Muscle of arm (tissue), 14 donors: ENCODE measurements at places on chromosomes 2 and 18. TPM values are rescaled to one million over a fixed set of nuclear protein-coding genes. Genes with fewer than 3 reads are reported as not detected.

The COLEC11 gene
- not detected for polyA plus RNA-seq

The FBXO15 gene
- 0.56 TPM for polyA plus RNA-seq

GRCh38 chr2:111157071-111157661, 36.5 kb downstream of the BCL2L11 start:
- DNase-seq: no peak

DNA sequence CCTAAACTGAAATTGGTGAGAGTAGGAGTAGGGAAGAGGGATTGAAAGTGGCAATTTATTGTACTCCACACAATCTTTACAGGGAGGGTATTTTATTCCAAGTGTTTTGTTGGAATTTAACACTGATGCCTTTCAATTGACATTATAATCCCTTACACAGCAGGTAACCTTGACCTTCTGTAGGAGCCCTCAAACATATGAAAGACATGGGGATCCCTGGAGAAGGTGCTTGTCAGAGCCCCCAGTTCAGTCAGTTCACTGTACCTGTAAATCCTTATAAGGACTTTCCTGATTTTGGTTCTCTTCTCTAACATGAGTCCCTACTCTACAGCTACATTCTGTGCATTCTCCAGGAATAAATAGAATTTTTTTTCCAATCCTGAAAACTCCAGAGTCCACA, 384.9 kb upstream of the NRP2 start:
- DNase-seq: no peak
